ENCODE measurements at places on chromosomes 6 and 20.

DNA sequence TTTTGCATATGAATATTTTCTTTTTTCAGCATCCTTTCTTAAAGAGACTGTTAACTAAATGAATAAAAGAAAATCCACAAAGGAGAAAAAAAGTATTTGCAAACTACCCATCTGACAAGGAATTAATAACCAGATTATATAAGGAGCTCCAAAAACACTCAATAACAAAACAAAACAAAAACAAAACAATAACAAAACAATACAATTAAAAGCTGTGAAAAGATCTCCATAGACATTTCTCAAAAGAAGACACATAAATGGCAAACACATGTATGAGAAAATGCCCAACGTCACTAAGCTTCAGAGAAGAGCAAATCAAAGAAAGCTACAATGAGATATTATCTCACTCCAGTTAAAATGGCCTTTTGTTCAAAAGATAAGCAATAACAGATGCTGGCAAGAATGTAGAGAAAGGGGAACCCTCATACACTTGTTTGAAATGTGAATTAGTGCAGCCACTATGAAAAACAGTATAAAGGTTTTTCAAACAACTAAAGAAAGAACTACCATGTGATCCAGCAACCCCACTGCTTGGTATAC, 1310.0 kb upstream of the EYS start:
- DNase-seq = no peak

DNA sequence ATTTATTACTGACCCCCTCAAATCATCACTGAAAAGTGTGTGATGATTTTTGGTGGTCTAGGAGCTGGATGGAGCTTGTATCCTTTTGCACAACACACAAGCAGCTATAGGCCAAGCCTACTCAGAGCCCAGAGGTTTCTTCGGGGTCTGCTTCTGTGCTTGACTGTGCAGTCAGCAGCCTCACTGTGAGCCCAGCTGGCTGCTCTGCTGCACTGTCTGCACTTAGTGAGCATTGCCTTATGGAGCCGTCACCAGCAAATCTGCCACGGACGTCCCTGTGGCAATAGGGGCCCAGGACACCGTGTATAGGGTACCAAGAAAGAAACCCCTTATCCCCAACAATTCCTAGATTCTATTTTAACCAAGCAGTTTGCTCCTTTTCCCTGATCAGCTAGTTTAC, 38.6 kb upstream of the GMPR start:
- DNase-seq = no peak

GRCh38 chr6:53202052-53202451, 53.4 kb upstream of the GCM1 start:
- DNase-seq = no peak

DNA sequence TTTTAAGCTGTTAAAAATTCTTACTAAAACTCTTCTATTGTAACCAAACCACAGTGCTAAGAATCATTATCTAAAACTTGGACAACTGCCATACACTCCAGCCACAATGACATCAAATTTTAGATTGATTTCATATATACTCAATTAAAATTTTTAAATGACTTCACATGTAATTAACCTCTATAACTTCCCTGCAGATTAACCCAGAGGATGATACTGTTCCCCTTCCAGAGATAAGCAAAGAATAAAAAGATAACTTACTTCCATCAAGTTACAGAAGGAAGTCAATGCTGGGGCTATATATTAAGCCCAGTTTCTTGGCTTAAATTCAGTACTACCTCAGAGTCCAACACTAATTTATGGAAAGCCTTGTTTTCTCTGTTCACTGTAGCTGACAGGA, 71.3 kb downstream of the ARHGAP18 start:
- no peak for DNase-seq

DNA sequence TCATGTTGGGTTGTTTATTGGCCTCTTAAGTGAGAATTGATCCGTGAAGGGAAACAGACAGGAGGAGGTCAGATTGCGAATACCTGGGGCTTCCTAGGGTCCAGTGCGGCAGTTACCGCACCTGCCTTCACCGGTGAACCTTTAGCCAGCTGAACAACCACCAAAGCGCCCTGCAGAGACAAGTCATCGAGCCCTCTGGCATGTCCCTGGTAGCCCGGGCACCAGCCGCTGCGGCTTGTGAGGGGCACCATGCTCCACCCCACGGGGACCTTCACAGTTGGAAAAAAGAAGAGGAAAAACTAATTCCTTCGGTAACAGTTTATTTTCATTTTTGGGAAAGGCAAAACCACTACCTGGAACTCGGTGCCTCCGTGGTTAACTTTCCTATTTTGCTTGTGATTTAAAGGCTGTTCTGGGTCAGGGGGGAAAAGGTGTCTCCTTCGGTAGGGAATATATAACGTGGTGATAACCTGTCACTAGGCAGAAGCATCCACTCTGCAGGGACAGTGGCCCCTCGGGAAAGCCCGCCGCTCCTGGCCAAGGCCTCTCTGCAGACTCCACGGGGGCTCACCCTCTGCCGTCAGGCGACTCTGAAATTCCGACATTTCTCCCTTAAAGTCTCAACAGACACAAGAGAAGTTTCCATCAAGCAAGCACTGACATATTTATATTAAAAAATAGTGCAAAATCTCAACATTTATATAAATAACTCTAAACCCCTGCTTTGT, 30.7 kb upstream of the ZBP1 start:
- no peak for DNase-seq

DNA sequence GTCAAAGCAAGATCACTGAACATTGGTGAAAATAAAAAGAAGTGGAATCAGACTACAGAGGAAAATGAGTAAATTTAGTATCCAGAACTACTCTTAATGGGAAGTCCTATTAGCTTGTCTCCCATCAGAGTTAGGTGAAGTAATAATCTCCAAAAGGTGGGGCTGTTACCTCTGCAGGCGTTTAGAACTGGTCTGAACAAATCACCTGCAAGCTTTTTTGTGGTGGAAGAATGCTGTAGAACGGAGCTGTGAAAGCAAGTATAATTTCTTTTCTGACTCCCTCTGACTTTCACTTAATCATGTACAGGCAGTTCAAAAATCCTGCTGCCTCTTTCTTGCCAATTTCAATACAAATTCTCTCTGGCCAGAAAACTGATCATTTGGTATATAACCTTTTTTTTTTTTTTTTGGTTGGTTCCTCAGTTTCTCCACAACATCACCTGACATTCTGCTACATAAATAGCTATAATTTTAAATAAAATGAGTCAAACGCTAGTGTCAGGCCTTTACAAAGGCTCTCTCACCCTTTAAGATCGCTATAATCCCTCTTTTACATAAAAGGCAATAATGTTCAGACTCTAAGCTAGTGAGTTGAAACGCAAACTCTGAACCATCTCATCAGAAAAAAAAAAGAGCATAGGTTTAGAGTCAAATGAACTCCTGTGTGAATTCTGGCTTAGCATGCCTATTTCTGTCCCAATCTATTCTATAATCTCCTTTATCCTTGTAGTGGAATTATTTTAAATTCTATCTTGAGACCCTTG, 38.8 kb downstream of the CITED2 start:
- no peak for DNase-seq

- no peak for DNase-seq
Measured at GRCh38 chr20:61119794-61120410, 132.2 kb upstream of the CDH4 start.

DNA sequence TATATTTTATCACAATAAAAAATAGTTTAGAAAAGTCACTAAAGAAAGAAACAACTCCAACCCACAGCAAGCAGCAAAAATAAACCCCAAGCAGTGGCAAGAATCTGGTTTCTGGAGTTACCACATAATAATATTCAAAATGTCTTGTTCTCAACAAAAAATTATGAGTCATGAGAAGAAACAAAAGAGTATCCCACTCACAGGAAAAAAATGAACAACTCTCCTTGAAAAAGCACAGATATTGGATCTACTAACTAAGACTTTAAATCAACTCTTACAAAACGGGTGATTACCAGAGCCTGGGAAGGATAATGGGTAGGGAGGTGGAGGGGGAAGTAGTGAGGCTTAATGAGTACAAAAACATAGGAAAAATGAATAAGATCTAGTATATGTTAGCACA, 425.6 kb downstream of the PLCB1 start:
- DNase-seq = no peak

DNA sequence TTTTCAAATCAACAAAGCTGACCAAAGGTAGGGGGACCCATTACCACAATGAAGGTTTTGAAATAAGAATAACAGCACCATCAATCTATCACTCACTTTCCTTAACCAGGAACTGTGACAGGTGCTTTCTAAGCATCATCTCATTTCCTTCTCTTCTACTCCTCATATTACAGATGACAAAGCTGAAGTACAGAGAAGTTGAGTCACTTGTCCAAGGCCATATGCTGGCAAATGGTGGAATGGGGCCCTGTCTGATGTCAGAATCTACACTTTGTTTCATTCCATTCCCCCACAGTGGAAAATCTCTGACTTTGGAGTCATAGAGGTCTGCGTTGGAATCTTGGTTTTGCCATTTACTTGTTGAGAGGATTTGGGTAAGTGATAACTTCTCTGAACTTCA, 222.5 kb upstream of the LRFN2 start:
- no peak for DNase-seq

GRCh38 chr20:24657196-24657595, 187.8 kb downstream of the SYNDIG1 start:
- peak; percentile 59 for DNase-seq

- no peak for DNase-seq
Measured at GRCh38 chr6:22943327-22943726, 374.0 kb downstream of the HDGFL1 start.

- peak; percentile 21 for DNase-seq
Measured at GRCh38 chr6:157763129-157763903, 59.7 kb upstream of the SNX9 start.

DNA sequence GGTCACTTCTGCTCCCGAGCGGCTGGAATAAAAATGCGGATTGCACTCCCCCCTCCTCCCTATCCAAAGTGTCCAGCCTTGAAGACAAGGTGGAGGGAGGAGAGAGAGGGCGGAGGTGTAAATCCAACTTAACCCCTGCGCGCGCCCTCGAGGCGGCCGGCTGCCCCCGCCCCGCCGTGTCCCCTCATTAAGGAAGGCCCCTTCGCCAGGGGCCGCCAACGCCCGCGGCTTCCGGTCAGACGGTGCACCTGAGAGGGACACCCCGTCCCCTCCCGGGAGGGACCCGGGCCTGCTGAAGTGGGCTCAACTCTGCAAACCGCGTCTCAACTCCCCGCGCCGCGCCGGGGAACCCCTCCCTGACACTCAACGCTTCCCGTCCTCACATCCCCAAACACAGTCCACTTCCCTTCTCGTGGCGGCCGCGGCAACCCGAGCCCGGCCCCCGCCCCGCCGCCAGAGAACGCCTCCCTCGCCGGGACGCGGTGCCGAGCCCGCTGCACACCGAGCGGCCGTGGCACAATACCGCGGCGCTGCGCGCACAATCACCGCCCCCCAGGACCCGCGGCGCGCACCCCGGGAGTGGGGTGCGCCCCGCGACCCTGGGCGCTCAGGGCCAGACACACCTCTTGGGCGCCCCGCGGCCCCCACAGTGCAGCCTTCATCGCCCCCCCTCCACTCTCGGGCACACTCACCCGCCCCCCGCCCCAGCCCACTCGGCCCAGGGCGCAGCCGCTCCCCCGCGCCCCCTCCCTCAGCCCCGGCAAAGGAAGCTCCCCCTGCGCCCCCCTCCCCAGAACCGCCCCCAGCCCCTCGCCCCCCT, 102.5 kb downstream of the NOL4L start:
- DNase-seq = no peak

DNA sequence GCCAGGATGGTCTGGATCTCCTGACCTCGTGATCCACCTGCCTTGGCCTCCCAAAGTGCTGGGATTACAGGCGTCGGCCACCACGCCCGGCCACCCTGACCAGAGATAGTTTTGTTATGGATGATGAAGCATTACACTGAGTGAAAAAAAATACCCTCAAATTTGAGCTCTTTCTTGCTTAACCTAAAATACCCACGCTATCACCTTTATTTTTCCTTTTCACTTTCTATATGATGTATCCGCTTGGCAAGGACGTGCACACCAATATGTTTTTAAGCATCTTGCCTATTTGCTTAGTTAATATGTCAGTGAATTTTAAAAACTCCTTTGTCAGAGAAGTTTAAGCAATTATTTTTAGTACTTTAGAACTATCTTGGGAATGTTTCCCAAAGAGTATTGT, 150.4 kb downstream of the INSM1 start:
- no peak for DNase-seq

GRCh38 chr20:60803335-60804055, 448.6 kb upstream of the CDH4 start:
- DNase-seq = no peak

GRCh38 chr6:134619077-134619476, 301.2 kb upstream of the SGK1 start:
- DNase-seq = no peak

GRCh38 chr6:113564371-113565171, 292.6 kb upstream of the MARCKS start:
- peak; percentile 91 for DNase-seq

GRCh38 chr6:135438907-135439535, 58.5 kb downstream of the AHI1 start:
- no peak for DNase-seq

DNA sequence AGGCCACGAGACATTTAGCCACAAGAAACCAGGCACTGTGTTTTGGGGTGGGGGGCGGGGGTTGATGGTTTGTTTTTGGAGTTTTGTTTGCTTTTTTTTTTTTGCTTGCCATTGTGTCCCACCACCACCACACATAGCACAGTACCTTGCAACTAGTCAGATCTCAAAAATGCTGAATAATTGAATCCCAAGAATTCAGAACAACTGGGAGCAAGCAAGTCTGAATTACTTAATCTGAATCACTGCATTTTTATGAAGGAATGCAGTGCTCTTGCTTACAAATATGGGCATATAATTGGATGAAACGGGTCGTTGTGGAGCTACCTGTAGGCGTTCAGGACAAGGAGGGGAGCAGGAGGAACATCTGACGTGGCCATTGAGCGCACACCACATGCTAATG, 151.5 kb upstream of the CDYL start:
- no peak for DNase-seq

DNA sequence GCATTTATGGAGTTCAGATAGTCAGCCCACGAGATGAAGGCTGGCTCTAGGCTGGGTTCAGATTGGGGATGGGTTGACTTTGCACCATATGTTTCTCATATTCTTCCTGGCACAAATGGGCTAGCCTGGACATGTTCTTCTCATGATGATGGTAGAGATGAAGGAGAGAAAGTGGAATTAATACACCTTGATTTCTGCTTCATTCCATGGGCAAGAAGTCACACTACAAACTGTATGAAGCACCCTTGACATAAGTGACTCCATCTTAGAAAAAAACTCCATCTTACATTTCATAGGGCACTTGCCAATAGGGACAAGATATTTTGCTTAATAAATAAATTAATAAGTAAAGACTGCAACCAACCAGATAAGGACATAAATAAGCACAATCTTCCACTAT, 12.0 kb upstream of the CD83 start:
- no peak for DNase-seq

DNA sequence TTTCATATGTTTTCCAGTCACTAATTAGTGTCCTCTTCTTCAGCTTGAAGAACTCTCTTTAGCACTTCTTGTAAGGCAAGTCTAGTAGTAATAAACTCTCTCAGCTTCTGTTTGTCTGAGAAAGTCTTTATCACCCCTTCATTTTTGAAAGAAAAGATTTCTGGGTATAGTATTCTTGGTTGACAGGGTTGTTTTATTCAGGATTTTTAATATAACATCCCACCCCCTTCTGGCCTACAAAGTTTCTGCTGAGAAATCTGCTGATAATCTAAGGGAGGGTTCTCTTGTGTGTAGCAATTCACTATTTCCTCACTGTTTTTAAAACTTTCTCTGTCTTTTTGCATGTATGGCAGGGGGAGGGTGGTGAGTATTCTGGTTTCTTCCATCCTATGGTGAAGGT, 9.6 kb upstream of the WFDC11 start:
- no peak for DNase-seq
